Activated effector memory CD4-positive, alpha-beta T cell treated with Interleukin-2 at 50 U/mL for 16 hours (primary cell): ENCODE measurements at places on chromosomes 2 and 18.

- no peak for DNase-seq
Observed at GRCh38 chr2:46735108-46735691, 180.4 kb downstream of the MCFD2 start.

GRCh38 chr2:202203348-202203747, 35.0 kb downstream of the SUMO1 start:
- DNase-seq: no peak

DNA sequence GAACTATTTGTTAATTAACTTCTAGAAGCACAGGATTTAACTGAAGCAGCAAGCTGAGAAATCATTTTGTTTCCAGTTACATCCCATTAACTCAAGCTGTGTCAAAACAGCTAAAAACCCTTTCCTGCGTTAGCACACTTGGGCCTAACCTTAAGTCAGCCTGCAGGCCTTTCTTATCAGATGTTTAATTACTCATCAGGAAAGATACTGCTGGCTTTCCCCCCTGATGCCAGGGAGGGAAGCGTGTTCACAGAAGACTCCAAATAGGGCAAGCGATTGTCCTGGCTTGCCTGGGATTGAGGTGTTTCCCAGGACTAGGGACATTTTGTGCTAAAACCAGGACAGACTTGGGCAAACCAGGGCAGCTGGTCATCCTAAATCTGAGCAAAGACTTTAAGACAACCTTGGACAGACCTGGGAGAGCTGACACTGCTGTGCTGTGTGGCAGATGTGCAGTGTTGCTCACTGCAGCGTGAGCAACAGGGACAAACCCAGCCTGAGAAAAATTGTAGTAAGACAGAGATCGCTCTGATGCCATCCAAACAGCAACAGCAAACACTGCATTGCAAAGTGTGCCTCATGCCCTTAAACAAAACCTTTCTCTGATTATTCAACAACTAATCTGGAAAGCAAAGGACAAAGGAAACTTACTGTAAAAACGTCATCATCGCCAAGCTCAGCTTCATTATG, 100.9 kb downstream of the SPRED2 start:
- no peak for DNase-seq

- DNase-seq: no peak
Observed at GRCh38 chr2:110867078-110867477, 134.7 kb downstream of the ACOXL start.

DNA sequence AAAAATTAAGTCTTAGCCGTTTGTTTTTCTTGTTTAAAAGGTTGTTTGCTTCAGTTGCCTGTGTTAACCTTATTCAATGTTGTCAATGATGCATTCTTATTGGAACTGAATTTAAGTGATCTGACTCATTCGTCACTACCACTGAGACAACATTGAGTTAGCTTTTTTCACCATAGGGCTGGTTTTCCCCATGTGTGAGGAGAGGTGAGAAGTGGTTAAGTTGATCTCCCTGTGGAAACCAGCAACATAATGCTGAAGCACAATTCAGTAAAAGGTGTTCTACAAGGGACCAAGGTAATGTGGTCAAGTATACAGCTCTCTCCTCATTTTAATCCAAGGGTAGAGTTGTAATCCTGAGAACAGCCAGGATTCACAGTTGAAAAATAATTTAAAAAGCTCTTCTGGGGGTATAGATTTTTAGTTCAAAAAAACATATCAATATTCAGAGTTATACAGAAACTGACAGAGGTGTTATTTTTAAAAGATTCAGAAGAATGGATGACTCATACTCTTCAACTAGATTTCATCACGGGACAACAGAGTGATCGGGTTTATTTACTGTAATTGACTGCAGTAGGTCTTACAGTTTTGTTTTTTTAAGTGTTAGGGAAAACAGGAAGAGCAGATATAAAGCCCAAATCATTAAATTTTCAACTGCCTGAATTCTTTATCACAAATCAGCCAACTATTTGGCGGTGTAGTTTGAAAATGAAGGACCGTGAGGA, 12.6 kb downstream of the NOP58 start:
- DNase-seq: no peak

DNA sequence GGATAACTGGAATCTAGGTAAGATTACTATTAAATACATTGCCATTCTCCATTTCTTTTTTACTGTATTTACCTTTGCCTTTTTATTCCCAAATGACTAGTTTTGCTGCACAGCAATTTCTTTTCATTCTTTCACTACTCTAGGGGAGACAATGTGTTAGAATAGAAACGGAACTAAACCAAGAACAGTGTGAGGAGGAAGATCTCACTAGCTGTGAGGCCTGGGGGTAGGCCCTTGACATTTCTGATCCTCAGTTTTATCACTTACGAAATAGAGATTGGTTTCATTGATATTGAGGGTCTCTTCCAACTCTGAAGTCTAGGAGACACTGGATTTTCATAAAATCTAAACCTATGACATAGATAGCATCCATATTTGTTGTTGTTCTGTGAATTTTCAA, 191.1 kb downstream of the IKZF2 start:
- DNase-seq: no peak

DNA sequence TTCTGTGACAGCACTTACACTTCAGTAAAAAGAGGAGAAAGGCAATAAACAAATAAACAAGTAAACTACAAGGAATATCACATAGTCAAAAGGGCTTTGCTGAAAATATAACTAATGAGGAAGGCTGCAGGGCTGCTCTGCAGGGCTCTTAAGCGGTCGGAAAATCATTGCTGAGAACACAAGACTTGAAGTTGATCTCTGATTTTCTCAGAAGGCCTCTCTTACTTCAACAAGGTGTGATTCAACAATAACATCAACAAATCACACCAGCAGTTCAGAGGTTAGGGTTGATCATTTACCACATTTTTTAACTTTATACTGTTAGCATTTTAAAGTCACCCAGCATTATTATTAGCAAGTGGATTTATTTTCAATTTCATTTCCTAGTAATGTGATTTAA, 215.6 kb downstream of the ARHGAP15 start:
- DNase-seq: no peak

- DNase-seq: no peak
Observed at GRCh38 chr2:161112908-161113307, 47.3 kb upstream of the TANK start.

GRCh38 chr2:85794491-85795121, 40.8 kb downstream of the ATOH8 start:
- DNase-seq: no peak

- DNase-seq: no peak
Observed at GRCh38 chr18:74172697-74173433, 24.5 kb downstream of the TIMM21 start.

DNA sequence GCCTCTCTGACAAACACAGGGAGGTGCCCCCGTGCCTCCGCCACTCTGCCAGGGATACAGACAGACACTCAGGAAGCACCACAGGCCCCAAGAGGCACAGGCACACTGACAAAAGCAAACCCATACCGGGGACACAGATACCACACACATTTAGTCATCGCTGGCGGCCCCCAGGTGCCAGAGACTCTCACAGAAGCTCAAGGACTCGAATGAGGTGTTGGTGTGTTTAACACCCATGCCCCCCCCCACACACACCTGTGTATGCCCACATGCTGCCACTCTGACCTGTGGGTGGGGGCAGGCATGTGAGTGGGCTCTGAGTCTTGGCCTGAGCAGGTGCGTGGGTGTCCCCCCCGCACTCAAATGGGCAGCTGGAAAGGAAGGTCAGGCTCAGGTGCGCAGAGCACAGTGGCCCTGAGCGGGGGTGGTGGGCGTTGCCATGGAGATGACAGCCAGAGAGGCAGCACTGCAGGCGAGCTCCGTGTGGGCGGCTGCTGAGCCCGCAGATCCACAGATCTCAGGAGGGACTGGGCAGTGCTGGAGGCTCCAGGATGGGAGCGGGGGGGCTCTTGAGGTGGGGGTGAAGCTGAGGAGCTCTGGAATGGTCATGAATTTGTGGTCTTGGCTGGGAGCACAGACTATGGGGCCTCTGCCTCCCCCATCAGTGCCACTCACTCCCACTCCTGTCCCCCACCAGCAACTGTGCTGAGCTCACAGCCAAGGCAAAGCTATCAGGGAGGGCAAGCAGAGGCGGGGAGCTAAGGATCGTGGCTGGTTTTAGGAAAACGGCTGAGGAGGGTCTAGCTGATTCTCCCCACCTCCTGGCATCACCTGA, 73.9 kb upstream of the TAF1B start:
- DNase-seq: no peak

DNA sequence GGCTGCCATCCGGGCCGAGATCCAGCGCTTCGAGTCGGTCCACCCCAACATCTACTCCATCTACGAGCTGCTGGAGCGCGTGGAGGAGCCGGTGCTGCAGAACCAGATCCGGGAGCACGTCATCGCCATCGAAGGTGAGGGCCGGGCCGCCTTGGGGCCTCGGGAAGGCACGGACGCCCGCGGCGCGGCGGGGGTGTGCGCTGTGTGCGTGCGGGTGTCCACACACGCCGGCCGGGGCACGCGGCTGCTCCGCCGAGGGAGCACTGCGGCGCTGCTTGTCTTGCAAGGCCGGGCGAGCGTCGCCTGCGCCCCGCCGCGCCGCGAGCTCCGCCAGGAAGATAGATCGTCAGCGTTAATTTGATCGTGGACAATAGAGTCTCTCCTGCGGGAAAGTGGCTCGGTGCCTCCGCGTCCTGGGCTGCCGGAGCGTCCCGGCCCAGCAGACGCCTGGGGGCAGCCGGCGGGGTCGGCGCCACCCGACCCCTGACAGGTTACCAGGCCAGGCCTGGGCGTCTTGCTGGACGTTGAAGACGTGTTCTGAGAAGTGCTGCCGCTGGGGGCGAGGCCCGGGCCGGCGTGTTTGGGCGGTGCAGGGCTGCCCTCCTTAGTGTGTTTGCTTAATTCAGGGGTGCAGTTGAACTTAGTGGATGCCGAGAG, 1.0 kb downstream of the AGAP1 start:
- no peak for DNase-seq

GRCh38 chr2:66030553-66030952, 404.4 kb upstream of the MEIS1 start:
- no peak for DNase-seq

DNA sequence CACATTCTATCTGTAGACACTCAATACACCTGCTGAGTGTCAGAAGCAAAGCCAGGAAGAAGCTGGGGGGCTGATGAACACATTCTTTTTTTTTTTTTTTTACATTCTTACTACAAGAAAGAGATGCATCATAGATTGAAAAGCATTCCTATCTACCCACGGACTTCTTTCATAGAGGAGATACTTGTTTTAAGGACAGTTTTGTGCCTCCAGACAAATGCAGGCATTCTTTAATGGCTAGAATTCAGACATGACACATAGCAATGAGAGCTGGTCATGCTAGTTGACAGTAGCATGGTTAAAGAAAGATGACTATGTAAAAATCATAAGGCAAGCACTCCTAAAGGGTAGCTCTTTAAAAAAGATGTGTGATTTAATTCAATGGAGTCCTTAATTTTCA, 110.2 kb downstream of the EPHA4 start:
- no peak for DNase-seq

GRCh38 chr18:29434650-29435049, 1257.7 kb upstream of the CDH2 start:
- DNase-seq: no peak

DNA sequence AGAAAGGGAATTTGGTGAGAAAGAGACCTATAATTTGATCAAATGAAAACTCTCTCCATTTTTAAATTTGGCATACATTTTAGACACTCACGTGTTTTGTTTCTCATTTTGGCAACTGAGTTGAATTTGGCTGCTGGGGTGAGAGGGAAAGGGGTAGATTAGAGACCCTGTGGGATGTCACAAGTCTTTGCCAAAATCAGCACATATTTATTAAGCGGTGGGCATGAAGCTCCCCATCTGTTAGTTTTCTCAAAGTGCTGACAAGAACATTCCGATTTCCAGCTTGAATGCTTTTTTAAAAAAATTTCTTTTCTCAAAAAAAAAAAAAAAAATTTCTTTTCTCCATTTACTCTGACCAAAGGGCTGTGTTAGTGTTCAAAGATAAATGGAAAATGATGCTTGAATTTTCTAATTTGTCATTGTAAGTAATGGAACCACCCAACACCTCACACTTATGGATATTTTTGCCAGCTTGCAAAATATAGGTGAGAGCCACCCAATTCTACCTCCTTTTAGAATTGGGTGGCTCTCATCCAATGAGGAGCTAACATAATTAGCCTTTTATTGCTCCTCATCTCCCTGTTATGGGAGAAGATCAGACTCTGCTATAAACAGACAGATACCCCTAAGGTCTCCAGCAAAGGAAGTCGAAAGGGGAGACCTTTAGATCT, 222.9 kb upstream of the FN1 start:
- no peak for DNase-seq

- no peak for DNase-seq
Observed at GRCh38 chr2:45096996-45097395, 87.7 kb upstream of the SIX2 start.

DNA sequence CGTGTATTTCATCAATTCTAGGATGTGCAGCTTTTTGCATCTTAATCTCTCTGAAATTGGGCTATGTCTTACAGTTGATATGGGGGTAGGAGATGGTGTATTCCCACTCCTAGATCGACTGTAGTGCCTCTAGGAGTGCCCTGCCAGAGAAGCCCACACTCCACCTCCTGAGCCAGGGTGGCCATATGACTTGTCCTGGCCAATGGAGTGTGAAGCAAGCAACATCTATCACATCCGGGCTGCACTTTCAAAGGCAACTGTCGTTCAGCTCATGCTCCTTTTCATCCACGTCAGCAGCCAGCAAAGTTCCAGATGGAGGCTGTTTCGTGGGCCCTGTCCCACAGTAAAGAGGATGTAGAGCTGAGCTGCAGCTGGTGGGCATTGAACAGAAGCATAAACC, 149.4 kb upstream of the SLC1A4 start:
- no peak for DNase-seq
